ENCODE measurements at places on chromosomes 5 and 9. TPM values are rescaled to one million over a fixed set of nuclear protein-coding genes. Genes with fewer than 3 reads are reported as not detected.

DNA sequence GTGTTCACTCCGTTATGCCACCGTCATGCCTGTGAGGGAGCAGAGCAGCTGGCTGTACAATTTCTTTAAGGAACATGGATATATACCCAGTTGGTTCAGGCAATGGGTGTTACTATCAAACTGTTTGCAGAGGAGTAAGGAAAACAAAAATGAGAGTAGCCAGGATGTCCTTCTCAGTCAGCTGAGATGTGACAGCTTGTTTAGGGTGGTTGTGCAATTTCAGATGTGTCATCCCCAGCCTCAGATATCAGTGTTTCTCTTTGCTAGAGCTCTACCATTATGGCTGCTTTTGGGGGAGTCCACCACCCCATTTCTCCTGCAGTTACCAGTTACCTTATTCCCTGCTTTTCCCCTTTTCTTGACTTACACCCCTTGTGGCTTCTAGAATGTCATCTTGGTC lies 135.2 kb upstream of the SLC24A2 start:
- no peak for DNase-seq

IL17B gene
- not detected for polyA plus RNA-seq

RLN2 gene
- 0.43 TPM for polyA plus RNA-seq

DNA sequence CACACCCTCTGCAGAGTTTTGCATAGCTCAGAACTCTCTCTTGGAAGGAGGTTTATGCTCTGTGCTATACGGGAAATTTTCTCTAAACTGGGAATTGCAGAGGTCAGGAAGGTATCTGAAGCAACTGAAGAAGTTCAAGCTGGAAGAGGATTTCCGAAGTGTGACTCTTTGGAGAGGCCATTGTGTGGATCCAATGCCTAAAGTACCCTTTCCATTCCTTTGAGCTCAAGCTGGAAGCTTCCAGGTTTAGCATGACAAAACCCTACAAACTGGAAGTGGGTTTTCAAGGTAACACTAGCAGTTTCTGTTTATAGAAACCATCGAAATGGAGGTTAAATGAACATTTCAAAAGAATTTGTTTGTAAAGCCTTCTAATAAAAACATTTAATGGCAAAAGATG lies 187.1 kb downstream of the CFAP90 start:
- DNase-seq: no peak

Data from endothelial cell of umbilical vein (primary cell).